ENCODE measurements at places on chromosomes 2 and 18.

DNA sequence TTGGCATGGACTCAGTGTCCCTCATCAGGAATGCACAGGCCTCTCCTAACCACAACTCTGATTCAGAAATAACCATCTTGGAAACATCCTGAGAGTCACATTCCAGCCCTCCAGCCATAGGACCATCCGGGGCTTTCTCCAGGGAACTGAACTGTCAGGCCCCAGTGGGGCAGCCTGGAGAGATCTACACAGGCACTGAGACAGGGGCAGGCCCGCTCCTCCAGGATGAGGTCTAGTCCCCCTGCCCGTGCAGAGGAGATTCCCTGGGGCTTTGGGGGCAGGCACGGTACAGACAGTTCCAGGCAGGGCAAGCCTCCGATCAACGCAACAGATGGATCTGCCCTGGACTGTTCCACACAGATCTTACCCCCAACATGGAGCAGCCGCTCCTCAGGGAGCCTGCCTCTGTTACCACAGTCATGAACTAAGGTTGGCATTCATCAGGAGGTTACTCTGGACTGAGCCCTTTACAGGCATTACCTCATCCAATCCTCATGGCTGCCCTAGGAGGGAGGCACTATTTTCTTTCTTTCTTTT is 12.0 kb downstream of the KCNK3 start:
- DNase-seq: no peak

DNA sequence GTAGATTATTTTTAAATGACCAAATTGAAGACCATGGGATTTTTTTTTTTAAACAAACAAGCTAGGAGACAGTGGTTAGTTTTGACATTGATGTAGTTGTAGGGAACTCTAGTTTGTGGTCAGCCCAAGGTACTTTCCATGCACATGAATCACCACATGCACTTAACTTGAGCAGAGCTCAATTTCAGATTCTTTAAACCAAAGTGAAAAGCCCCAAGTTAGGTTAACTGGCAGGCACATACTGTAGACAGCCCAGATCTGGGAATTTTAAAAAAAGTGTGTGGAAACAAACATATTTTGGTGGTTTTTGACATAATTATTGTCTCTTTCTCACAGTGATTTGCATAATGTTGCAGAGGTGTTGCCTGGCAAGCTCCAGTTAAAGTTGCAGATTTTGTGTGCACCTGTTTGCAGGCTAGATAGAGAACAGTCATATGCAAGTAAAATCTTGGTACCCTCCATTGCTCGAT is 88.4 kb downstream of the BCL2L11 start:
- peak; percentile 23 for DNase-seq

GRCh38 chr2:231168460-231169139 is 29.8 kb upstream of the ARMC9 start:
- DNase-seq: no peak

GRCh38 chr2:240143276-240143675 is 2.8 kb upstream of the OTOS start:
- DNase-seq: no peak

GRCh38 chr2:104733226-104733943 is 120.5 kb upstream of the POU3F3 start:
- DNase-seq: peak; percentile 14

GRCh38 chr2:108369153-108369552 is 8.6 kb upstream of the SULT1C4 start:
- no peak for DNase-seq
